ENCODE measurements at places on chromosomes 1 and 21.
A peak's percentile ranks its signal among the peaks of the same experiment; 100 is the strongest.

- DNase-seq = peak; percentile 73
Observed at GRCh38 chr1:109619576-109620400, at the start of the genes AMPD2 and GNAT2. AMPD2 (plus strand) TSS chr1:109619837; CDS start chr1:109621176, 1,339 bp downstream. GNAT2 (minus strand) TSS chr1:109619616; CDS start chr1:109612870, 6,746 bp downstream.

DNA sequence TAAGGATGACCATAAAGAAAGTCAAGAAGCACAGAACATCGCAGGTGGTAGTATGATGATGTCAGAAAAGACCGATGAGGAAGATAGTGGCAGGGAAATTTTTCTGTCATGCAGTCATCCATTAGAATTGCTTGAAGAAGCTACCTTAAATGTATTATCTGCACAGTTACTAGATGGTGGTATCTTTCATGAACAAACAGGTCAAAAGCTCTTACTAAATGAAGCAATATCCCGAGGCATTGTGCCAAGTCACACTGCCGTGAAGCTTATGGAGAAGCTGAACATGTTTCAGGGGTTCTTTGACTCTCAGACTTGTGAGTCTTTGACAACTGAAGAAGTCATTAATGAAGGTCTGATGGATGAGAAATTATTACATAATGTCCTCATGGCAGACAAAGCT, 128.8 kb downstream of the MACF1 start:
- DNase-seq = no peak

DNA sequence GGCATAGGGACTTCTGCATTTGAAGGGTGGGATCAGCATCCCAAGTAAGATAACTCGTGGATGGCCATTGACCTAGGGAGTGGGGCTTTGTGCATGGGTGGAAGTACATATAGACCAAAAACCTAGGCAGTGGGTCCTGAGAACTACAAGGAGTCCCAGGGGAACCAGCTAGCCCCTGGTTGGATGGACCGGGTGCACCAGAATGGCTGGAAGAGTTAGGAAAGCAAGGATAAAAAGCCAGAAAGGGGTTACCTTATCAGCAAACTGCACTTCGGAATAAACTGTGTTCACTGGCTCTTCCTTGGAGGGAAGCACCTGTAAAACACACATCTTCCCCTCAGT, 26.6 kb upstream of the SLAMF6 start:
- DNase-seq = no peak

GRCh38 chr1:210400043-210400840, 71.5 kb downstream of the HHAT start:
- DNase-seq = peak; percentile 57

DNA sequence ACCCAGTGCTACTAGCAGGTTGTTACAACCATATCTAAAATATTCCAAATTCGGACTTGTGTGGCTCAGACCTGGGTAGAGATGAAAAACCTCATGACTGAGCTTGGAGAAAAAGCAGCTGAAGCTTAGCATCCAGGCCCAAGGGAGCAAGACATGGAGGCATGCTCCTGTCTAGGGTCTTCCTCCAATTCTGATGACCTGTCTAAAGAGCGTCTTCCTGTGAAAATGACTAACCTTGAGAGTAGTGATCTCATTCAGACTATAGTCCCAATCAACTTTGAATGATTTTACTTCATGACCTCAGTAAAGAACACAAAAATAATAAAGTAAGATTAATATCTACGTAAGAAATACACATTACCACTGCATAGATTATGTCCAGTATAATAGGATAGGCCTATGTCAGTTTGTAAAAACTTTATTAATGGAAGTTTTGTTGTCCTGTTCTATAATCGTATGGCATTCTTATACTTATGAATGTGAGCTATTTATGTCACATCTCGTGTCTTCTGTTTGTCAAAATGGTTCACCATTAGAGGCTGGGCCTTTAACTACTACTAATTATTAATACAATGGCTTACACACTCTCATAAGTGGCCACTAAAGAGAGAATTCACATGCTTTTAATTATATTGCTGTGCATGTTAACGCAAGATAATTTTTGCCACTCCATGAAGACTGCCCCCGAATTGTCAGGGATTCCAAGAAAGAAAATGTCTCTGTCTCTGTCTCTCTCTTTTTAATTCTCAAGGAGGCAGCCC, 201.3 kb downstream of the NCAM2 start:
- no peak for DNase-seq

DNA sequence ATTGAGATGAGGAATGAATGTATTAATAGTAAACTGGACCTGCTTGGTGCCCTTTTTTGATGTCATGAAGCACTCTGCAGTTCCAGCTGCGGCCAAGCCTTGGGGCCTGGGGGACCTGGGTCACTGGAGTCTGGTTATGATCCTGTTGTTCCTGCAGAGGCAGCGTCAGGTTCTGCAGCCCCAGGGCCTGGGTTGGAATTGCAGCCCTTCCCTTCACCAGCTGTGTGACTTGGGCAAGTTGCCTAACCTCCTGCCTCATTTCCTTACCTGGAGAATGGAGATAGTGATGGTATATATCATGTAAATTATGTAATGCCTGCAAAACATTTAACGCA, 9.1 kb upstream of the ATP5PO start:
- no peak for DNase-seq

DNA sequence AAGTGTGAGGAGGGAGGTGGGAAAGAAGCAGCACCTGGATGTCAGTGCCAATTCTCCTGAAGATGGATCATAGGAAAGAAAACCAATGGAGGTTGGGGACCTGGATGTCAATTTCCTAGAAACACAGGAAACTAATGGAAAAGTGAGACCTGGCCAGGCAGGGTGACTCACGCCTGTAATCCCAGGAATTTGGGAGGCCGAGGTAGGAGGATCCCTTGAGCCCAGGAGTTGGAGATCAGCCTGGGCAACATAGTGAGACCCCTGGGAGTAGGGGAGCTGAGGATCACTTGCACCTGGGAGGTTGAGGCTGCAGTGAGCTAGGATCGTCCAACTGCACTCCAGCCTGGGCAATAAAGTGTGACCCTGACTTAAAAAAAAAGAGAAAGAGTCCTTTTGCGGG, 21.4 kb upstream of the SLC9A1 start:
- no peak for DNase-seq

GRCh38 chr1:209434066-209434465, 149.4 kb upstream of the CAMK1G start:
- DNase-seq = no peak

DNA sequence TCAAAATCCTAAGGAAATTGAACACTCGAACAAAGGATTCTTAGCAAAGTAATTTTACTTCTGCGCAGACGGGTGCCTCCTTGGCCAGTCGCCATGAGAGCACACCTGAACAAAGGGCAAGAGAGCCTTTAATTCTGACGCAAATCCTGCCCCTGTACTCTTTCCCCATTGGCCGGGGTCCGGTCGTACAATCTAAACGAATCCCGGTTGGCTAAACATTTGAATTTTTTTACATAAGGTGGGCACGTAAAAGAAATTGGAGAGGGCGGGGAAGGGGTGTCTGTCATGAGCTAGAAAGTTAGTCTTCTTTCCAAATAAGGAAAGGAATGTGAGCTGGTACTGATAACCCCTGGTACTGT, 8.2 kb upstream of the IL22RA1 start:
- DNase-seq = no peak

- DNase-seq = no peak
Observed at GRCh38 chr1:204929487-204930154, 59.0 kb downstream of the NFASC start.

DNA sequence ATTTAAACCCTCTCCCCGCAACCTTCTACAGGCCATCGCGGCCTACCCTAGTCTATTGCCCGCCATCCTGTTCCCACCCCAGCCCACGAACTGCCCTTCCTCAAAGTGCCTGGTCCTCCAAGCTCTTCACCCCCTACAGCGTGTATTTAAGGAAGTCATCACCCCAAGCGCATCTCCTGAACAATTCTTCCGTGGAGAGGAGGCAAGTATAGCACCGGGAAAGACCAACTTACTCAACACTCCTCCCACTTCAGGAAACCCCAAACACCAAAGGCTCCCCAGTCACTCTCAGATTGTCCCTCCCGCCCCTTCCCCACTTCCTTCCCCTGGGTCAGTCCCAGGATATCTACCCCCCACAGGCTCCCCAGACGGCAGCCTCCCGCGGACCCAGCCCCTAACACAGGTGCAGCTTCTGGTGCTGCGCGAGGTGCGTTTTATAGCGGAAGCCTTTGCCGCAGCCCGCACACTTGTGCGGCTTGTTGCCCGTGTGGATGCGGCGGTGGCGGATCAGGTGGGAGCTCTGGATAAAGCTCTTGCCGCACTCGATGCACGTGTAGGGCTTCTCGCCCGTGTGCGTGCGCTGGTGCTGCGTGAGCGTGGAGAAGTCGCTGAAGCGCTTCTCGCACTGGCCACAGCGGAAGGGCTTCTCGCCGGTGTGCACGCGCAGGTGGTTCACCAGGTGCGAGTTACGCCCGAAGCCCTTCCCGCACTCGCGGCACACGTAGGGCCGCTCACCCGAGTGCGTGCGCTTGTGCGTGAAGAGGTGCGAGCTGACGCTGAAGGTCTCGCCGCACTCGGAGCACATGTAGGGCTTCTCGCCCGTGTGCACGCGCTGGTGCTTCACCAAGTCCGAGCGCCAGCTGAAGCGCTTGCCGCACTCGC, 25.5 kb downstream of the ZNF697 start:
- no peak for DNase-seq

DNA sequence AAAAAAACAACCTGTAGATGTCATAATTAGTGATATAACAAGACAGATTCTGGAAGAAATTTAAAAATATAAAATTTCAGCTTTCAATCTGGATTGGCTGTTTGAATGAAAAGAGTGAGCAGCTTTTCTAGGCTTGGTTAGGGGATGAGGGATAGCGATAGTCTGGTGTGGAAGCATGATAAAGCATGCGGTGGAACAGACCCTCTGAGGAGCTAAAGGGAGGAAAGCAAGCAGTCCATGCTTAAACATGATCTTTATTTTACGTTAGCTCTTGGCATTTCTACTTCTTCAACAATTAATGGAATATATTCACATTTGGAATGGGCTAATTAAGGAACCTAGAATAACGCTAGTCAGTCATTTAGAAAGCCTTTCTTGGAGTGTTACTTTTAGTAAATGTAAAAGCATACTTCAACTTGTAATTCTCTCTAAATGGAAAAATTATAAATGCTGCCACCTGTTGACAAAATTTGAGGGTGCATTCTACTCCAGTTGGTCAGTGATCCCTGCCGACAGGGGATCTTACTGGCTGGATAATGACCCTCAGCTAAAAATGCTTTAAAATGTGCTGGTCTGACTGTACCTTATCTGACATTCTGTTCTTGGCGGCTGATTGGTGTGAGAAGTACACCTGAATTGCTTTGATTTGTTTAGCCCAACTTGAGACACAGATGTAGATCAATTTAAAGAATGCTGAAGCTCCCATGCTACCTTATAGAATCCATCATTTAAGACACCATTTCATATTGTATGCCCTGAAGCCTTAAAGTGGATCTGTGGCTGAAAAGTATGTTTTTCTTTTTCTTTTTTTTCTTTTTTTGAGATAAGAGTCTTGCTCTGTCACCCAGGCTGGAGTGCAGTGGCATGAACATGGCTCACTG, 61.2 kb downstream of the AK4 start:
- DNase-seq = peak; percentile 23

GRCh38 chr1:243459059-243459458, 203.2 kb downstream of the SDCCAG8 start:
- DNase-seq = no peak

GRCh38 chr21:39196838-39197237, 13.6 kb upstream of the PSMG1 start:
- no peak for DNase-seq

DNA sequence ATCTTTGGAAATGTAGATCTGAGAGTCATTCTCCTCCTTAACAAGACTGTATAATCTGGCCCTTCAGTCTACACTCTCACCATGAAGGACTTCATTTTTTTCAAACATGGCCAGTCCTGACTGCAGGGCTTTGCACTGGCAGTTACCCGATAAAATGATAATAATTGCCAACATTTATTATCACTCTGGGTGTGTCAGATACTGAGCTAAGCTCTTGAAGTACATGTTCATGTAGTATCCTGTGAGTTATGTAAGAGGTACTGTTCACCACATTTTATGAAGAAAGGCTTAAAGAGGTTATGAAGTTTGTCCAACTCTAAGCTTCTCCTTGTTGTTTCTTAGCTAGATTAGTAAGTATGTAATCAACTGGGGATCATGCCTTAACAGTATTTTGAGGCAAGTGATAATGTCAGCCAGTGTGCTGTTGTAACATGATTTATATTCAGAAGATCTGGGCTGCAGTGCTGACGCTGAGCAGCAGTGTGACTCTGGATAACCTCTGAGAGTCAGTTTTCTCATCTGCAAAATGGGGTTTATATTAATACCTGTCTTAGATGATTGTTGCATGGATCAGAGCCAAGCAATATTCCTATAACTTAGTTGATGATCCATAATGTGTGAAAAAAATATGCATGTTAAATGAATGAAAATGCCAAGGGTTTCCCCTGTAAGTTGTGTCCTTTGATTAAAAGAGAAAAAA, 42.1 kb upstream of the LEPR start:
- no peak for DNase-seq

GRCh38 chr1:219261454-219261853, 87.8 kb downstream of the LYPLAL1 start:
- DNase-seq = no peak

DNA sequence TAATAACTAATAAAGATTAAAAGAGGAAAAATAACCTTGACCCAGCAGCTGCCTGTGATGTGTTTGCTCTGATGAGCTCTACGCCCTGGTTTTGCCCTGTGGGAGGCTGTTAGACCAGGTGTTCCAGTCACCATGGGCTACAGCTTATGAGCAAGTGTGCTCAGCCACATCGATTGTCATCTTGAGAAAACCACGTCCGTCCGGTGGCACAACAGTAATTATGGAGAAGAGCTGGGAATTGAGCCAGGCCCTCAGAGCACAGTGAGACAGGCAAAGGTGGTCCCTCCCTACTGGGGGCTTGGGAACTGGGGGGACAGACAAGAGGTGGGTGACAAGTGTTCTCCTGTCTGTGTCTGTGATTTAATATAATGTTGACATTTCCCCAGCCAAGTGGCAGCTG, 420.5 kb downstream of the MATN1 start:
- no peak for DNase-seq

DNA sequence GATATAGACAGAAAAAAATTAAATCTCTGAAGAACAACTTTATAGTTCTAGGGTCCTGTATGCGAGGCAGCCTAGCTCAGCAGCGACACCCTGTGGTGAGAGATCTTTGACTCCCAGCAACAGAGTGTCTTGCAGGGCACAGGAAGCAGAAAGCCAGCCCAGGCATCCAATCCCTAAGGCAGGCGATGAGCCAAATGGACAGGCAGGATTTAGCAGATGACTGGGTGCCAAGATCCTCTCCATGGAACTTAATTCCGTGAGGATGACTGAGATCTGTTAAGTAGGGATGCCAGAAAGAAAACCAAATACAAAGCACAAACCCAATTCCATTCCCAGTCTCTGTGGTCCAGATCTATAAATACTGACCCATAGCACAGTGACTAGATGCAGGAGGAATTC, 38.8 kb downstream of the HLCS start:
- peak; percentile 74 for DNase-seq

DNA sequence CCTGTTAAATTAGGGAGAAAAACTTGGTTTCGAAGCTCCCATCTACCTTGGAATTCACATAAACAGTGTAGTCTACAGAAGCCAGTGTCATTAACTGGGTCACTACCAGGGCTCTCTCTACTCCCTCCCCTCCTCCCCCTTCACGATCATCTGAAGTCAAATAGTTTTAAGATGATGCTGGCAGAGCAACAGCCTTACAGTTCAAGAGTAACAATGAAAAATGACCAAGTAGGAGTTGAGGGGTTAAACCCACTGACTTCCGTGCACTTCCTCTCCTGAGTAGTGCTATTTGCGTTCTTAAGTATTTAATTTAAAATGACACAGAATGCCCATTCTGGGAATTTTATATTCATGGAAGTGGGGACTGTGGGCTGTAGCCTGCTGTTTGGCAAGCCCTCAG, 236.9 kb downstream of the SIPA1L2 start:
- DNase-seq = no peak

- no peak for DNase-seq
Observed at GRCh38 chr1:94925561-94926125, 1.3 kb downstream of the CNN3 start.

- no peak for DNase-seq
Observed at GRCh38 chr1:107536266-107536665, 395.4 kb downstream of the NTNG1 start.
